SHP77 (cell line): ENCODE measurements at places on chromosomes 7 and 10.

GRCh38 chr10:125779403-125780327 is 4.0 kb upstream of the MMP21 start:
- DNase-seq = no peak

DNA sequence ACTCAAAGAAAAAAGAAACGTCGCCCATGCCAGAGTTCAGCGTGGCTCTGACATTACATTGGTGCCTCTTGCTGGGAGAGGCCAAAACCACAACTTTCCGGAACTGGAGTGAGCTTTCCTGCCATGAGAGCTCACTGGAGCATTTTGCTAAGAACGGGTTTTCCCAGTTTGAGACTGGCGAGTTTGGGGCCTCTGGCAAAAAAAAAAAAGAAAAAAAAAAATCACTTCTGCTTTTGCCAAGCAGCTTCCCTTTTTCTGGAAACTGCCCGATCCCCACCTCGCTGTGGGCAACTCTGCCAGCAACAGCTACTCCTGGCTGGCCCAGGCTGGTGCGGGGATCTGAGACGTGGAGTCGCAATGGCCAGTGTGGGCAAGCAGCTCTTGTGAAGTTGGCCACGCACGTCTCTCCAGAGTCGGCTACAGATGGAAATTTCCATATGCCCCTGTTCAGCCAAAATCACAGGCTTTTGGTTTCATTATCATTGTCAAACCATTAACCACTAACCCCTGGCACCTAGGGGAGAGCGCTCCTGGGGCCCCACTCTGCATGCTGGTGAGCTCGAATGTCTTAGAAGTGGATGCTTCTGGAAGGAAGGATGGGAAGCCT is 25.7 kb downstream of the PRKAG2 start:
- DNase-seq = no peak

- DNase-seq = no peak
Observed at GRCh38 chr7:28440055-28440601, 27.8 kb downstream of the CREB5 start.

DNA sequence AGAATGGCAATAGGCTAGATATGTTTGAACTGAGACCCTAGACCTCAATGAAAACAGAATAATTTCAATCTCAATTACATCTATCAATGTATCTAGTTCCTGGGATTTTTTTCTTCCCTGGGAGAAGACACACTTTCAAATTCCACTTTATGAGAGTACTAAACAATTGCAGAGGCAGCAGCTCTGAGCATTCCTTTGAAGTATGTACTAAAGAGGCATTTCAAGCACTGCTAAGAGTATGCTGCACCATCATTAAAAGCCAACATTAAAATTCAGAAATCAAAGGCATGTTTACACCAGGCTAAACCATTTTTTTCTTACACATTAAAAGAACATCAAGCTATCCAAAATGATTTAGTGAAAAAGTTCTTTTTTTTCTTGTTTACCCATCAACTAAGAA is 297.9 kb upstream of the CACNA2D1 start:
- DNase-seq = no peak

DNA sequence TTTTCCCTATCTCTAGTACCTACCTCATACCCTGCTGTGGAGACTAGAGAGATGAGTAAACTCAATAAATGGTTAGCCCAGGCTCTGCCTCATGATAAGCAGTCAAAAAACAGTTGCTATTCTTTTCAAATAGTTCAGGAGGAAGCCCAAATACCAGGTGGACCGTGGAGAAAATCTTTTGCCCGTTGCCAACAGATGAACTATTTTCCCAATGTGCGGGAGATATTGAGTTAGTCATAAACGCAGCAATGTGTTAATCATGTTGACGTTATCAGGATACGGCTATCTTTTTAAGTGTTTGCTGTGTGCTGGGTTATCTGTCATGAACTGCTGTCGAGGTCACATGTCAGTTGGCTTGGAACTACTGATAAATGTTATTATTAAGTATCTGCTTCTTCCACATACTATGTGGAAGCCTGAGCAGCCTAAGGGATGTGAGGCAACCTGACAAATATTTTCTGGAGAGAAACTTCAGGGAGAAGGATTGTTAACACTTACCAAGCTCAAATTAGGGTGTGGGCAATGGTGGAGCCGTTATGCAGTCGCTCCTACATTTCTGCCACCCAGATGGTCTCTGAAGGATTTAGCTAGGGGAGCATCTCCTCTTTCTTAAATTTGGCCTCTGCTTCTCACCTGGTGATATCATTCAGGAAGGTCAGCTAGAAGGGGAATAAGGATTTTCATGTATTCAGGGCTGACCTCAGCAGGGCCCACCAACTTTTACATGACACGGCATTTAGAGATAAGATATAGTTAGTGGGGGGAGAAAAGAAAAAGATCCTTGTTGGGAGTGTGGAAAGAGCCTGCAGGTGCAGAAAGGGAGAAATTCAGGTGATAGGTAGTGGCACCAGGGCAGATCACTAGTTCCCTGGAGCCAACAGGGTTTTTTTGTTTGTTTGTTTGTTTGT is 33.5 kb upstream of the SLC26A3 start:
- no peak for DNase-seq

DNA sequence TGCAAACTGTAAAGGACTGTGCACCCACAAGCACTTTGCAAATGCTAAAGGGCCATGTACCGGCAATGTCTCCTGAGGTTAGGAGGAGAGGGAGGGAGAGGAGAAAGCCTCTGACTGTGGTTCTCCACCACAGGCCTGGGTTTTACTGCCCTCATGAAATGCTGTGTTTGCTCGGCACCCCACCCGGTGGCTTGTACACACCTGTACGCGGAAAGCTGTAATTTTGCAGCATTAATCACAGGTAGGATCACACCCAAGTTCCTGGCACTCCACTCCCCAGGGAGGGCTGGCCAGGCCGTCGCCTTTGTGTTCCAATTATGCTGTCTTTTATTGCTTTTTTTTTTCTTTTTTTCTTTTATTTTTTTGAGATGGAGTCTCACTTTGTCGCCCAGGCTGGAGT is 78.5 kb upstream of the MYL10 start:
- DNase-seq = no peak

DNA sequence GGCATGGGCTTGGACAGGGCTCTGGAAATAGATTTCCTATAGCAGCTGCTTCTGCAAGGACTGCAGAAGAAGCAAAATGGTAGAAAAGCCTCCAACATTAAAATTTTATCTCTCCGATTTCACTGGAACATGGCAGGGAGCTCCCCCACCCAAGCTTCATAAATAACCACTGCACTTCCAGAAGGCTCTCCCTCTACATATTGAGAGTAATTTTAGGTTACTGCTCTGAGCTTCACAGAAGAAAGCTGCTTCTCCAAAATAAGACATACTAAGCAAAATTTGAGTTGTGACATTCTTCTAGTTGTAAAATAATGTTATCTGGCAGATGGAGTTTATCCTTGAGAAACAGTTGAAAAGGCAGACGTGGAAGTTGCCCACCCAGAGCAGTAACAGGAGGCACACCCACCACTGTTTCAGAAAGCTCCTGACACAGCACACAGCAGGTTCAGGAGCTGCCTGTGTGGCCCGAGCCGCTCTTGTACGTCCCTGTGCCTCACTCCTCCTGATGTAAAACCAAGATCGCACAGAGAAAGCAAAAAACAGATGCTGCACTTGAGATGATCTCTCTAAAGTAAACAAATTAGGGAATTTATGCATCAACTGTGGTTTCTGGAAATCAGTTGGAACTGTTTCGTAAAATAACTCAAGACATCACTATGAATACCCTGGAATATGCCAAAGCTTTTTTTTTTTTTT is 621.0 kb downstream of the PARD3 start:
- no peak for DNase-seq

DNA sequence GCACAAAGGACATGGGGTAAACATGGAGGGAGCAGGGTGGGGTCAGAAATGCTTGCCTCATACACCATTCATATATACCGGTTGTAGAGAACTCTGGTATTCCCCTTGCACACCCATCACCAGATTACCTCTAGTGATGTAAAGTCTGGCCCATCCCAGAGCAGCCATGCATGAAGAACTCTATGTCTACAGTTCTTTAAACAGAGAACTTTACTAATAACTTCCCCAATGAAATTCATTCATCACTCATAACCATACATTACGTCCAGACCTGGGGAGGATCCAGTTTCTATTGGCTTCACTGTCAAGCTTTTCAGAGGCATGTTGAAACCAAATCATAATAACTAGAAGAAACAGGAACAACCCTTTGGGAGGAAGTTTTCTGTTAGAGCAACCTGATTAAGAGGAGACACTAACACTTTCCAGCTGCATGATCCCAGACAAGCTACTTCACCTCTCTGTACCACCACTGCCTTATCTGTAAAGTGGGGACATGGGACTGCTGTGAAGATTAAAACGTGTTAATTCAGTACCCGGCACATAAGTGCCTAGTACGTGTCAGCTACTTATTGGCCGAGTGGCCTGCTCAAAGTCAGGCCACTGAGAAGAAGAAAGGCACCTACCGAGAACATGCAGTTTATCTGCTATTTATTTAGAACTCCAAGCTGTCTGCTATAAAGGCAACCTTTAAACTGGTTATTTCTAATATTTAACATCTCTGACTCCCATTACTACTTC is 59.7 kb downstream of the IGF2BP3 start:
- DNase-seq = no peak

GRCh38 chr7:99619571-99620130 is 2.9 kb downstream of the ZSCAN25 start:
- DNase-seq = no peak

DNA sequence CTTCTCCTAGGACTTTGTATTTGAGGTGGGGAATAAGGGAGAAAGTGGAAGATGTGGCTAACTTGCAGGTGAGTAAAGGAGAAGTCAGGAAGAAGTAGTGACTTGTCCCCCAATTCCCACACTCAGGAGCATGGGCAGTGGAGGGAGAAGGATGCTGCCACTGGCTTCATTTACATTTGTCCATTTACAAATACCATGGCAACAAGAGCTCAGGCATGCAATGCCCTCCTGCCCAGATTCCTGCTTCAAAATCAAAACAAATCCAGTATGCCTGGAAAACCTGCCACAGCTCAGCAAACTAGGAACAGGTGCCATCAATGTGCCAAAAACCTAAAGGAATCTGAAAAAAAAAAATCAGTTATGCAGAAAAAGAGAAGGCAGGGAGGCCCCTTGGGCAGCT is 139.9 kb downstream of the KCNMA1 start:
- DNase-seq = no peak

DNA sequence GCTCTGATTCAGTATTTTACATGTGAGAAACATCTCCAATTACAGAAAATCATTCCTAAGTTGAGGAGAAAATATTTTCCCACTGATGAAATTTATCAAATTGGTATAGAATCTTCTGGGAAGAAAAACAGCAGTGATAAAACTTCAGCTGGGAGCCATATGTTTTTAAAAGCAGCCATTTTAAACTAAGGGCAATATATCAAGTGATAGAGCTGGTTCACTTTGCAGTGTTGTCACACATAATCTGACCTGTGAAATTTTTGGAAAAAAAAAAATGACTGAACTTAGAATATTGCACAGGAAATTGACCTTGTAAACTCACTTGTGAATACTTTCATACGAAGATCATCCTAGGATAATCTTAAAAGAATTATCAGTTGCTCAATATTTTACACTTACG is 10.5 kb upstream of the EZH2 start:
- DNase-seq = no peak

- no peak for DNase-seq
Observed at GRCh38 chr7:50446542-50446960, 3.6 kb downstream of the FIGNL1 start.

GRCh38 chr7:143958781-143959180 is 4.1 kb downstream of the OR2F1 start:
- no peak for DNase-seq

DNA sequence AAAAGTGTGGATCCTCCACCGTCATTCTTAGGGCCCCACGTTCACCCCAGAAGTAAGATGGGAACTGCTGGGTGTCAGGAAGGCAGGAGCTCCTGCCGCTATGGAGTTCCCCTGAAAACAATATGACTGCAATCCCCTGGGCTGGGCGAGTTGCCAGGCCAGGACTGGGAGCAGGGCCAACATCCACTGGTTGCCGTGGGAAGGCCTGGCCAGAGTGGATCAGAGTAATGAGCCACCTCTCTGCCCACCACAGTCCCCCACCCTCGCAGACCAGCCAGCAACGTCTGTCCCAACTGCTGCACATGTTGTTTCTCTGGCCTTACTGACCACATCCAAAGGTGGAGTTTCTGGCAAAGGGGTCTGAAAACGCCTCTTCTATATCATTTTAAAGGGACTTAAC is 86.6 kb downstream of the STRA8 start:
- DNase-seq = peak; percentile 78

GRCh38 chr7:66070222-66070621 is 5.4 kb upstream of the ASL start:
- no peak for DNase-seq

GRCh38 chr10:121553511-121554264 is 44.6 kb downstream of the FGFR2 start:
- no peak for DNase-seq

DNA sequence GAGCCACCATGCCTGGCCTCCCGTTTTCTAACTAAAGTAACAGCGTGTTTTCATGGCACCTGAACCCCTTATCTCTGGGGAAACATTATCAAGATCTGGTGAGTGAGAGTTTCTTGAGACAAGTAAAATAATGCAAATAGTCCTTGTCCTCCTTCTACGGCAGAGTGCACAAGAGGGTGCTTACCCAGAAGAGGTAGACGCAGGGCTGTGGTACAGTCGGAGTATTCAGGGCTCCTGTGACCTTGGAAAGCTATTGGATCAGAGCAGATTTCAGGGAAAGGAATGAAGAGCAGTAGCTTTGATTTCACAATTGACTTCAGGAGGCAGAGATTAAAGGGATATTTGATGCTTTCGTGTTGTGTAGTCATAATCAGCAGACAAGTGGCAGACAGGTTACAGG is 269.1 kb downstream of the ZNF248 start:
- DNase-seq = no peak

- no peak for DNase-seq
Observed at GRCh38 chr7:24656608-24657007, 83.4 kb downstream of the PALS2 start.

GRCh38 chr7:128880791-128881457 is 18.3 kb downstream of the ATP6V1F start:
- DNase-seq = no peak

- no peak for DNase-seq
Observed at GRCh38 chr10:80498833-80499741, 38.6 kb upstream of the SH2D4B start.

DNA sequence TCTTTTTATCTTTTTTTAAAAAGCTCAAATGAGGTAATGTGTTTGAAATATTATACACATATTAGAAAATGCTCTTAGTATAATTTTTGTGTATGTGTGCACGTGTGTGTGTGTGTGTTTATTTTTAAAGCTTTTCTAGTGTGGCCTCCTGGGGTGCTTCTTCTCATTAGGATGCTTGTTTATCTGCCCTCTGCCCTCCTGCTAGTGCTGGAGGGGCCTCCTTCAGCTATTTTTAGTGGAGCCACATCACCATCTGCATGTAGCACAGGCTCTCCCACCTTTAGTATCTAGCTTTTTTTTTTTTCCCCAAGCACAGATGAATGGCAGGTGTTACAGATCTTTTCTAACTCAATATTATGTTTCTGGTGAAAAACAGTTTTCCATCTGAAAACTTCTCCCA is 155.7 kb upstream of the TMEM229A start:
- no peak for DNase-seq

- no peak for DNase-seq
Observed at GRCh38 chr10:123331438-123331837, 177.2 kb downstream of the BUB3 start.

- no peak for DNase-seq
Observed at GRCh38 chr10:133257489-133258065, 19.1 kb downstream of the ADAM8 start.

GRCh38 chr7:31828520-31828919 is 141.5 kb downstream of the PPP1R17 start:
- no peak for DNase-seq

- DNase-seq = no peak
Observed at GRCh38 chr7:82263920-82264782, 179.4 kb downstream of the CACNA2D1 start.
